Stimulated activated CD8-positive, alpha-beta memory T cell treated with anti-CD3 and anti-CD28 coated beads, Interleukin-7, amount 100 ng/mL, for 1 hour (primary cell): ENCODE measurements at places on chromosomes 7 and 10.

- no peak for DNase-seq
Measured at GRCh38 chr10:130905386-130905785, 406.1 kb downstream of the TCERG1L start.

DNA sequence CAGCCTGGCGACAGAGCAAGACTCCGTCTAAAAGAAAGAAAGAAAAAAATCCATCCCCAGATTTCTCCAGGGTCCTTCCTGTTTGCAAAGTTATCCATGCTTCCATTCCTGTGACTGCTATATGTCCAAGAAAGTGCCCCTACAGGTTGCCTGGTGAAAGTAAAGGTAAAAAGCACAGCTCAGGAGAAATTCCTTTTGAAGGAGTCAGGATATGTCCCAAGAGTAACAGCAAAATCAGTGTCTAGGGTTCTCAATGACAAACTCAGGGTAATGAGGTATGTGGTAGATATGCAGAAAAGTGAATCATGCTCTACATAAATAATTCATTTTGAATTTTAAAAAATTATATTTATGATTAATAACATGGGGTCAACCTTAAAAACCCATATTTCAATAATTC is 91.5 kb downstream of the CTTNBP2 start:
- no peak for DNase-seq

GRCh38 chr7:27200761-27201579 is 1.1 kb upstream of the HOXA13 start:
- no peak for DNase-seq

DNA sequence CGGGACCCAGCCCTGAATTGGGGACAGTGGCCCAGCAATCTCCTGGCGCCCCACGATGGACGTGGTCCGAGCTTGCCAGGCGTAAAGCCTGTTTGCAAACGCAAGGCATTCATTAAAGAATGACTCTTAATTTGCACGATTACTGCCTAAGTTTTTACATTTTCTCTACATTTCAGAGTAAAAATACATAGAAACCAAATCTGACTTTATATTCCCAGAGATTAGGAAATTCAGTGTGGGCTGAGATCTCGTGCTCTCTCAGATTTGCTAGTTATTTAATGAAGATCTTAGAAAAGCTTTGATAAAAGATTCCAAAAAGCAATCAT is 337 bp upstream of the CCDC3 start:
- DNase-seq = no peak

GRCh38 chr7:153930696-153931095 is 121.5 kb upstream of the DPP6 start:
- DNase-seq = no peak

GRCh38 chr7:47488201-47488968 is 93.5 kb downstream of the TNS3 start:
- no peak for DNase-seq

- DNase-seq = no peak
Measured at GRCh38 chr10:8061274-8062211, 7.1 kb downstream of the GATA3 start.

DNA sequence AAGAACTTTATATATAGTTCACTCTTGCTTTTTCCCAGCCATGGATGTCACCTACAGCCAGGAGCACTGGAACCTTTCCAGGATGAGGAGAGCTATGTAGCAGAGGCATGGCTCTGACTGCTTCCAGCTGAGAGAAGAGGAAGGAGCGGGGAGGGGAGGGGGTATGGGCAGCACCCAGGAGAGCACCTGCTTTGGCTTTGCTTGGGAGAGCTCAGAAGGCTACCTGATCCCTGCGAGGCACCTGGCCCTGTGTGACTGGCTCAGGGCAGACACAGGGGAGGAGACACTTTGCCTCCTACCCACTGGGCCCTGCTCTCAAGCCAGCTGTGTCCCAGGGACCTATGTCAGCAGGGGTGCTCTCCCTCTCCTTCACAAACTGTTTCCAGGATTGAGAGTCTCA is 67.1 kb downstream of the HK1 start:
- no peak for DNase-seq

GRCh38 chr10:128463991-128464760 is 338.0 kb upstream of the MKI67 start:
- DNase-seq = no peak

DNA sequence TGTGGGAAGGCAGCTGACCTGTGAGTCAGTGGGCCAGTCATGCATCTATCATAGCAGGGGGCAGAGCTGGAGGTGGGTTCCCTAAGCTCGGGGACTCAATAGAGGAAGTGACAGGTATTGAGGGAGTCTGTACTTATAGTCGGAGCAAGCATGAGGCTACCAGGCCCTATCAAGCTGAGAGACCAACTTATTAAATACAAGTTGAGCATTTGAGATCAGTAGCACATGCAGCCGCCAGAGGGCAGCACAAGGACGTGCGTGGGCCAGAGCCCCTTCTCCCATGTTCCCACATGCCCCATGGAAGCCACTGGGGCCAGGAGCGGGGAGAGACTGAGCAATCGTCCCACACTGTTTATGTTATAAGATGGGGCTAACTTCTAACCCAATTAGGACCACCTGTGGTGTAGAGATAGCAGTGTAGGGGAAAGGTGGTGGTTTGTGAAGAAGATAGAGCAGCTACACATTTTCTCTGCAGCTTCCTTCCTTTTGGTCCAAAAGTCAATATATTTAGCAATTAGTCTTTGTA is 13.0 kb upstream of the STK31 start:
- no peak for DNase-seq

GRCh38 chr7:38427279-38427955 is 154.0 kb upstream of the TARP start:
- DNase-seq = no peak

GRCh38 chr7:4612939-4613841 is 68.9 kb upstream of the FOXK1 start:
- DNase-seq = no peak

GRCh38 chr10:15344876-15345285 is 26.2 kb downstream of the FAM171A1 start:
- no peak for DNase-seq

DNA sequence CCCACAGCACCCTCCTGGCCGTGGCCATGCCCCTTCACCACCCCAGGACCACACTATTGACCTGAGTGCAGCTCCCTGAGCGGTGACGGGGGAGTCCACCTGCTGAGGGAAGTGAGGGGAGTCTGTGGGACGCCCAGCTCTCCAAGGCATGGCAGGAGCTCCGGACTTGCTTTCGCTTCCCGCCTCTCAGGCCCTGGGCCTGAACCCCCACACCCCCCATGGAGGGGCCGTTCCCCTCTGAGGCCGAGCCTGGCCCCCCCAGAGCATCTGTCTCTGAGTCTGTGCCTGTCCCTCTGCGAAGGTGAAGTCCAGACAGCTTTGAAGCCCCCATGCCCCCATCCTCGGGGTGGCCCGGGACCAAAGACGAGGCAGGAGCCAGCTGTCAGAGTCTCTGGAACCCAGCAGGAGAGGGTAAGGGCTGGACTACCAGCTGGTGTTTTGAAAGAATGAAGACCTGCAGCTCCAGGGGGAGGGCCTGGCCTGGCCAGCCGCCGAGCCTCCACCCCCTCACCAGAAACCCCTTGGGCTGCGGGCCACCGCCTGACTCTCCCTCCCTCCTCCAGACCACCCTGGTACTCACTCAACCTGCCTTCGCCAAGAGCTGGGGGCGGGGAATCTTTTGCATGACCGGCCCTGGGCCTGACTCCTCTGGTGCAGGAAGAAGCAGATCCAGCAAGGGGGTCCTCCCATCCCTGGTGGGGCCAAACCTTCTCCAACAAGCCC is 114.0 kb downstream of the PDGFA start:
- no peak for DNase-seq
